ENCODE measurements at places on chromosomes 1 and 21.

DNA sequence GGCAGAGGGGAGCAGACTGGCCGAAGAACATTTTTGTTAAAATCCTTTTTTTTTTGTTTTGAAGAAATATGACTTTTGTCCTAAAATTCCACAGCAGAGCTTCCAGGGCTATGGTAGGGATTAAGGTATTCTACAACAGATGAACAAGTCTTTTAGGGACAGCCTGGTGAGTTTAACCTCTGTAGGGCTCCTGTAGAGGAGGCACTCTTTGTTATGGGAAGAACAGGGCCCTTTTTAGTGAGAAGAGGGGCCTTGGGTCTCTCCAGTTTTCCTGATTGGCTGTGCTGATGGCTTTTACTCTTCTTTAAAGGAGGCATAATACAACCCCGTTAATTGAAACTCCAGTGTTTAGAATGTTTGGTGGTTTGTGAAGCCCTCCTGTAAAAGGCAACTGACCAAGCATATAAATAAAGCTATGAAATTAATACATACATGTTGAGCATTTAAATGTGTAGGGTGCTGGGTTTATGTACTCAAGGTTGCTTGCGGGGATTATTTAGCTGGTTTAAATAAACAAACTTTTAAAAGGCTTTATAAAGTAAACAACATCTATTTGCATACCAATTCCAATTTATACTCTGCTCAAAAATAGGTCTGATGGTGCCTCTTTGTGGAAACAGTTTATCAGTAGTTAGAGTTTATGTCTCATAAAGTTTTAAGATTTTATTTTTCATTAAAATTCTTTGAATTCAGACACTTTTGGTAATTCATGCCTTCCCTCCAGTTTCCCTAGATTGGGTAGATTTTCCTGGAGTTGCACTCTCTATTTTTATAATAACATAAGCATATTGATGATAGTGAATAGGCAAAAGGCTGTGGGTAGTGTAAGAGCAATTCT, 46.5 kb downstream of the PBX1 start:
- DNase-seq: no peak

DNA sequence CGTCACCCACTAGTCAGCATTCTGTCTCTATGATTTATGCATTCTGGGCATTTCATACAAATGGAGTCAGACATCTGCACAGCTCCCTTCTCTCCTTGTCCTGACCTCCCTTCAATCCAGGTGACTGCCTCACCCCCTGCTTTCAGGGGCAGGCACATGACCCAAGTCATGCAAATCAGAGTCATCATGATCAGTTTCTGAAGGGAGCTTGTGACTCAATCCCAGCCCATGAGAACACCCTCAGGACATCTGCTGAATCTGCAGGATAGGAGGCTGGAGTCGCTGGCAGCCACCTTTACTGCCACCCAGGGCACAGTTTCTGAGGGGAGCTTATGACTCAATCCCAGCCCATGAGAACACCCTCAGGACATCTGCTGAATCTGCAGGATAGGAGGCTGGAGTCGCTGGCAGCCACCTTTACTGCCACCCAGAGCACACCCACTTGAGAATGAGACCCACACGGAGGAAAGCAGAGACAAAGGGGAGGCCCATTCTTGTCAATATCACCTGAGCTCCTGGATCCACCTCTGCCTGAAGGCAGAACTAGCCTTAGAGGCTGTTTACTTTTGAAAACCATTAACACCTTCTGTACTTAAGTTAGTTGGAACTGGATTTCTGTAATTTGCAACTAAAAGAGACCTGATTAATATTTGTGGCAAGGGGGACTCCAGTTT, 62.3 kb upstream of the SLC25A33 start:
- DNase-seq: no peak

- no peak for DNase-seq
These were observed 16.4 kb downstream of the PPP2R5A start for GRCh38 chr1:212301580-212301979.

GRCh38 chr1:197928849-197929336, 11.7 kb downstream of the LHX9 start:
- DNase-seq: peak; percentile 30

GRCh38 chr1:204503913-204504519, 9.4 kb upstream of the PIK3C2B start:
- no peak for DNase-seq

DNA sequence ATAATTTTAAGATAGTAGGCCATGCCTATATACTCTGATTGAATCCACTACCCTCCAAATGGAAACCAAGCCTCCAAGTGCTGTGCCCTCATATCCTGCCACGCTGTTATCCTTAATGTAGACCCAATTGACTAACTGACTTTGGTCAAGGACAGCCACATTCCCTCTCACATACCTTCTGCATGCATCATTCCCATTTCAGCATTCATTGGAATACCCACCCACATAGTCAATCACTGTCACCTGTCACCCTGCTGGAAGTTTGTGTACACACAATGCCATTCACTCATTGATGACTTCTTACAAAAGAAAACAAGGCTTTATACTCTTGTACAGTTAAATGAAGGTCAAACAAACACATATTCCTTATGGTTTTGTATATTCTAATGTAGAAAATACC, 221.1 kb upstream of the PBX1 start:
- DNase-seq: no peak

DNA sequence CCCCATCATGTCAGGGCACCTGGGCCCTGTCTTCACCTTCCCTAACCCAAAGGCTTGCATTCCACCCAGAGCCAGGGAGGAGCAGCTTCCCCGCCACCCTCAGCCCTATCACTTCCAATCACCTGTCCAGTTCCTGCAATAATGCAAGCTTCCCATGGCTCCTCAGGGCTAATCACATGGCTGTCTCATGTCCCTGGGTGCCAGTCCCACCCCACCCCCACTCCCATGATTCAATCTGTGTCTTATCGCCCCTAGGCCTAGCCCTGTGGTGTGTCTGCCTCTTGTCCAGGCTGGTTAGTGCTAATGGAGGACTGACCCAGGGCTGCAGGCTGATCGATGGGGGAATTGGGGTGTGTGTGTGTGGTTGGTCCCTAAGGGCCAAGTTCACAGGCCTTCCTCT, 11.0 kb upstream of the PEAR1 start:
- no peak for DNase-seq

- DNase-seq: no peak
These were observed 44.7 kb downstream of the XCL2 start for GRCh38 chr1:168498956-168499687.

DNA sequence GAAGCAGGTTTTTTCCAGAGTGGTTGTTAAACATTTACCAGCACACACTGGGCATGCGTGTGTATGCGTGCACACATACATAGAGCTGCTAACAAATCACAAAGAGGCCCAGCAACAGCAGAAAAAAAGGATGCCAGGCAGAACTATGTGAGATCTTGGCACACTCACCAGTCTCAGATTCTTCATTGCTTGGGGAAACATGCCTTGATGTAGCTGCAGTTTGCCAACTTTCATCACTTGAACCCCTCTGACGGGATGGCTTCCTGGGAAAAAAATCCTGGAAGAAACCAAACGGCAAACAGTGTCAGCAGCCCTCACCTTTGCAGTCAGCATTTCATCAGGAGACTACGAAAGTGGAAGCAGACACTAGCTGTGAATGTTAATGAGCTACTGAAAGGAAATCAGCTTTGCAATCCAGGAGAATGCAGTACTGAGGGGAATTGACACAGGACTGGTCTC, 609.1 kb downstream of the KIF26B start:
- no peak for DNase-seq

DNA sequence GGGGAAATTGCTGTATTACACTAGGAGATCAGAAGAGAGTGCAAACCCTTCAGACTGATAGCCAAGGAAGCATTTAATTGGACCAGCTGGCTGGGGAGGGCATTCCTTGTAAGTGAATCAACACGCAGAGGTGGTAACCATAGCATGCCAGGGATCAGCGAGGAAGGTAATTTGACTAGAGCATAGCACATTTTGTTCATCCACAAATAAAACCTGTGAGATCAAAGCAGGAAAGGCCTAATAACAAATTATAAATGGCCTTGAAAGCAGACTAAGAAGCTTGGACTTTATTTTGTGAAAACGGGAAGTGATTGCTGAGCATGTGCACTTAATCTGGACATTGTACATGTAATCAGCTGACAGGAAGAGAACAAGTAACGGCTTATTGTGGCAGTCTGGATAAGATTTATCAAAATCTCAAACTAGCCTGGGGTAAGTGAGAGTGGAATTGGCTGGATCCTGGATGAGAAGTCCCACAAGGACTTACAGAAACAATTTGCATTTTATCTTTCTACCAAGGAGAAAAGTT, 11.7 kb upstream of the CD55 start:
- no peak for DNase-seq

GRCh38 chr1:172905452-172905851, 145.3 kb downstream of the TNFSF18 start:
- DNase-seq: no peak

- no peak for DNase-seq
These were observed 291.5 kb downstream of the AKT3 start for GRCh38 chr1:243558576-243558975.

- no peak for DNase-seq
These were observed 21.4 kb upstream of the SMAP2 start for GRCh38 chr1:40352126-40352525.

DNA sequence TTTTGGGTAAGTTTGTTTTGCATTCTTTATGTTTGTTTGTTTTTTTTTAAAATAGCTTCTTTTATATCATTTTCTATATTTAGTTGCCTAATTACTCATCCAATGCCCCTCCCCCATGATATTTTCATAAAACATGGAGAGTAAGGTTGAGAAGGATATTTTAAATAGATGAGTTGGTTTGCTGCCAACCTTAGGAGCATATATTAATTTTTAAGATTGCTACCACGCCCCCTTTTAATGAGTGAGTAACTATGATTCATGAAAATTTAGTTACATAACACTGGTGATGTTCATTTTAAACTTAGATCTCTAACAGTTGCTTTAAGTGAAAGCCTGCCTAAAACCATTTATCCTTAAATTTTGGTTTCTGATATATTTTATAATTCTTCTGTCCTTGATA, 18.7 kb downstream of the TMEM50A start:
- DNase-seq: no peak

DNA sequence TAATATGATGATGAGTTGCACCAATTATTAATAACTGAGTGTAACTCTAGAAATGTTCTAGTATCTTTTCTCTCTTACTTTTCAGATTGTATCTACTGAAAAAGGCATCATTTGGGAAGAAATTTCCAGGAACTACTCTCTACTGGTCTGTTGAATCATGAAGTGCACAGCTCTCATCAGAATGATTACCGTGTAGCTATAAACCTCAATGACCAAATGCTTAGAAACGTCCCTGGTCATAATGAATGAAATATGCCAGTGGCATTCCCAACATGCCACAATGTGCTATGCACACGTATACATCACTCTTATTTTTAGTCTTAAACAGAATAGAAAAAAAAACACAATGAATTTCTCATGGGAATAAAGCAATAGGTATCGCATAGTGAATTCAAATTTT, 534.3 kb upstream of the OLFM3 start:
- DNase-seq: no peak

- DNase-seq: no peak
These were observed 208.1 kb downstream of the PATJ start for GRCh38 chr1:61950418-61950817.

GRCh38 chr1:29424266-29424665, 187.9 kb downstream of the PTPRU start:
- no peak for DNase-seq

DNA sequence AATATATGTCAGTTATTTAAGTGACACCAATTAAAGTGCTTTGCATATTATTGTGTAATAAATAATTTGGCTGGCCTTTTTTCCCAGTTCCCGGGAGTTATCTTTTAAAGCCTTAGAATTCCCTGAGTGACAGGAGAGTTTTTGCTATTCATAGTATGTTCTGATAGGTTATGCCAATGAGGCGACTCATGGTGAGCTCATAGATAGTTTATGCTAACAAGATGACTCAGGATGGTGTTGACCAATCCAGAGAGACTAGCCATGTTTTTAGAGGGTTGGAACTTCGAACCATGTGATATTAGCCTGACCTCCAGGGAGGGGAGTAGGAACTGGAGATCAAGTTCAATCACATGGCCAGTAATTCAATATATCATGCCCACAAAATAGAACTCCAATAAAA, 310.8 kb downstream of the USP25 start:
- no peak for DNase-seq

GRCh38 chr1:62621907-62622306, 24.6 kb downstream of the ANGPTL3 start:
- no peak for DNase-seq

DNA sequence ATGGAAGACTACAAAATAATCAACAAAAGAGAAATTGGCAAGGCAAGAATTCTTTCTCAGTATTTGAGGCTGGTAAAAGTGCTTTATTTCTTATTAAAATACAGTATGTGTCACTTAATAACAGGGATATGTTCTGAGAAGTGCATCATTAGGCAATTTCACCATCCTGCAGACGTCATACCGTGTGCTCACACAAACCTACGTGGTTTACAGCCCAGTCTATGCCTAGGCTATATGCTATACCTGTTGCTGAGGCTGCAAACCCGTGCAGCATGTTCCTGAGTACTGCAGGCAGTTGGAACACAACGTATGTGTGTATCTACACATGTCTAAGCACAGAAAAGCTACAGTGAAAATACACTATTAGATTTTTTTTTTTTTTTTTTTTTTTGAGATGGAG, 2.7 kb upstream of the CCDC27 start:
- no peak for DNase-seq

DNA sequence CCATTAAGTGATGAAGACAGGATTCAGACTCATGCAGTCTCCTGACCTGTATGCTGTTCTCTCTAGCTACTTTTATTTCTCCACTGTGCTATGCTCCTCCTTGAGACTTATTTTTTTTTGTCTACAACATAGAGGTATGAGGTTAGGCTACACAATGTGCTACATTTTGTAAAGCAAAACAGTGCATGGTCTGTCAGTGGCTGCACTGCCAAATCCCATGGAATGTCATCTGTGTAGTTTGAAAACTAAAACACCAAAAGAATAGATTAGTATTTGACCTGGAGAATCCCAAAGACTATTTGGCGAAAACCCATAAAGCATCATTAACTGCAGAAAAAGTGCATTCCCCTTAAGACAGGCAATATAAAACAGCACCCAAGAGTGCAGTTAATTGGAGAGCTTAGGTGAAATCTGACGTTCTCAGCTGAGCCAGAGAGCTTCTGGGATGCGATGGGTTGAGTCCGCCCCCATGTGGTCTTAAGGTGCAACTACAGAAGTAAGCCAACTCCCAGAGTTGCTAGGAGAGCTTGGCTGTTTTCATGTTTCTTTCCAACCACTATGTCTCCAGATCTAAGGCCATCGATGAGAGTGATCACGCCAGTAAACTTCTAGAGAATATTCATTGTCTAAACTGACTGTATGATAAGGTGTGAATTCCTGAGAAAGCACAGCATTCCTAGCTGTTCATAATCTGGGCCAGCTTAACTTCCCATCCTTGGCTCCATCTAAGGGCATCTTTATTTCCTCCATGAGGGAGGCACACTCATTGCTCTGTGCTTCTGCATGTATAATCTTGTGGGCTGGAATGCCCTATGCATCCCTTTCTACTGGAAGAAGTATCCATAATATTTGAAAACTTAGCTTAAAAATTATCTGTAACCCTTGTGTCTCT, 20.7 kb upstream of the CYP2J2 start:
- peak; percentile 37 for DNase-seq

All from stimulated activated CD4-positive, alpha-beta T cell treated with anti-CD3 and anti-CD28 coated beads, Interleukin-2, amount 100 ng/mL, for 48 hours (primary cell).